Lower lobe of right lung (tissue), 2 donors: ENCODE measurements at places on chromosomes 4 and X. TPM values are rescaled to one million over a fixed set of nuclear protein-coding genes. Genes with fewer than 3 reads are reported as not detected.

Gene AGTR2
- total RNA-seq: 44.2 TPM

- no peak for DNase-seq
Observed at GRCh38 chrX:56994375-56995270, 718 bp downstream of the SPIN3 start.

GRCh38 chr4:19319607-19320006, 932.1 kb upstream of the SLIT2 start:
- DNase-seq: no peak

Gene MAGEA1
- not detected for total RNA-seq

Gene NPNT
- total RNA-seq: 217 TPM

- no peak for DNase-seq
Observed at GRCh38 chr4:22794732-22795131, 102.0 kb downstream of the GBA3 start.

GRCh38 chr4:149912000-149912399, 96.4 kb upstream of the IQCM start:
- no peak for DNase-seq

Gene ARHGAP36
- total RNA-seq: not detected

GRCh38 chrX:150366951-150367545, 3.9 kb downstream of the MAMLD1 start:
- DNase-seq: no peak

DNA sequence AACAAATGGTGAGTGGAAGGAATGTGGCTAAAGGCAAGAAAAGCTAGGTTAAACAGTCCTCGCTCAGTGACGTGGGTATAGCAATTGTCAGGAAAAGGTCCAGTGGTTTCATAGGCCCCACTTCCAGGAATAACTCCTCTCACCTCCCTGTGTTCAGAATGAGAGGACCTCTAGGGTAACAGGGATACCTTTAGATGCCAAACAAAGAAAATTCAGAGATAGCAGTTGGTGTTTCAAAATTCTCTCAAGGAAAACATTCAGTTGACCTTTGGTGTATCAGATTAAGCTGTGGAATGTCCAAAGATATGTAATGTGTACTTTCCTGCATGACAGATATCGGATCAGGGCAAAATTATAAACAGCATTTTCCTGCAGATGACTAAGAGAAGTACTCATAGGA, 155.9 kb downstream of the ARHGAP6 start:
- no peak for DNase-seq

Gene TCP11X2
- 0.27 TPM for total RNA-seq

- DNase-seq: no peak
Observed at GRCh38 chr4:85938902-85939301, 421.0 kb downstream of the MAPK10 start.

- no peak for DNase-seq
Observed at GRCh38 chr4:88910101-88910500, 146.9 kb downstream of the FAM13A start.

DNA sequence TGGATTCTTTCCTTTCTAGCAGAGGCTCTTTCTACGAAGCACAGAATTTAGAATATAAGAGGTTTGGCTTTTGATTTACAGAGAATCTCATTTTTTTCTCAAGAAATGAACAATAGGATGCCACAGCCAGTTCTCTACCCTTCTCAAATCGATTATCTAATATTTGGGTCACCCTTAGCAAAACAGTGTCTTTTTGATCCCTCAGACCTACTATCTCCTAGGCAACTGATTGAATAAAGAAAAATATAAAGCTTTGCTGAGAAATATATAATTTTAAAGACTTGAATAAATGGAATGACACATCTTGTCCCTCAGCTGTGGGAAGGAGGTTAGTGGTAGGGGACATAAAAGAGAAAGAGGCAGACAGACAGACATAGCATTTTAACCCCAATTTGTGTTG, 153.3 kb downstream of the SH3KBP1 start:
- no peak for DNase-seq

GRCh38 chr4:188109157-188109755, at the start of gene TRIML2:
Gene TRIML2, minus strand, starts transcription at chr4:188109603. Its CDS starts 4,235 bp downstream, at chr4:188105368.
- no peak for DNase-seq

Gene NOCT
- total RNA-seq: 2.8 TPM

- DNase-seq: no peak
Observed at GRCh38 chr4:113537203-113537602, 224.3 kb downstream of the CAMK2D start.

Gene PIGA
- 27.1 TPM for total RNA-seq

DNA sequence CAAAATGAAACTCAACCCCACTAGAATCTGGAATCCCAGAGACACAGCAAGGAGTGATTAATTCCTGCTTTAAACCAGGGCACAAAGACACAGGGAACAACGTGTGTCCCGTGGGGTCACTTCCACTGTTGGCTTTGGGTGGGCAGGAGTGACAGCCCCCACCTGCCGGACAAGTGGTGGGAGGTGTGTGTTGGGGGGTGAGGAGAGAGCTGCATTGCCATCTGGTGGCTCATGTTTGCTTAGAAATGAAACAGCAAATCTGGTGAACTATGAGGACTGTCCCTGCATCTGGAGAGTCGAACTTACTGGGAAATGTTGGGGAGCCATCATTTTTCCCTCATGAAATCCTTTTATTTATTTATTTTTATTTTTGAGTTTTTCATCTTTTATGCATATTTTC, 75.9 kb upstream of the AFAP1 start:
- DNase-seq: no peak

GRCh38 chrX:120457766-120458180, 11.3 kb downstream of the LAMP2 start:
- DNase-seq: no peak

- DNase-seq: no peak
Observed at GRCh38 chr4:169147191-169147590, 123.6 kb downstream of the SH3RF1 start.

DNA sequence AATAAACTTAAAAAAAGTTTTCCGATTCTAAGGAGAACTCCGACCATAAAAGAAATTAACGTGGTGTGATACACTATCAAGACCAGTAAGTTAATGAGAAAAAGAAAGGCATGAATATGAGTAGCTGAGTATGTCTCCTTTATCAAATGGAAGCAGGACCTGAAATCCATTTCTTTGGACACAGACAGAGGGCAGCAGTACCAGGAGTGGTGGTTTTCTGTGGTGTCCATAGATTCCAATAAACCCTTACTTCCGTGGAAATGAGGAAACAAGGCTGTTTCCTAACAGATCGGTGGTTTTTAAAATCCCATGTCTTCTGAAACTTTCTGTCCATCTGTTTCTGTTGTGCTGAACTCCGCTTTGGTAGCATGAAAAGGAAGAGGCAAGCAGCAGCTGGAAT, 128.5 kb upstream of the TSPAN5 start:
- DNase-seq: no peak

DNA sequence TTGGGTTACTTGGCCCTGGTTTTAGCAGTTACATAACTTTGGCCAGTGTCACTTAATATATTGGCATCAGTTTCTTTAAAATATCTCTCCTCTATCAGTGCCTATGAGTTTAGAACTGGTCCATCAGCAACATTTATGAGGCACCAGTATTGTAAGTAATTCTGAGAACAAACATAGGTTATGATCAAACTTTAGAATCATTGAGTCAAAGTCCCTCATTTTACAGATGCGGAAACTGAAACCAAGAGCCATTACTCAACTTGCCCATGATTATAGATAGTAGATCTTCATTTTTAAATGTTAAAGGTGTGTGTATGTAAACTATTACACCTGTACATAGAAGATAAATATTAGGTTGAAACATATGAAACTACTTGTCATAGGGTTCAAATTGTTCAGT, 4.5 kb downstream of the NIPAL1 start:
- no peak for DNase-seq

Gene PRDM8
- 1.6 TPM for total RNA-seq

Gene ATP11C
- 14.2 TPM for total RNA-seq

DNA sequence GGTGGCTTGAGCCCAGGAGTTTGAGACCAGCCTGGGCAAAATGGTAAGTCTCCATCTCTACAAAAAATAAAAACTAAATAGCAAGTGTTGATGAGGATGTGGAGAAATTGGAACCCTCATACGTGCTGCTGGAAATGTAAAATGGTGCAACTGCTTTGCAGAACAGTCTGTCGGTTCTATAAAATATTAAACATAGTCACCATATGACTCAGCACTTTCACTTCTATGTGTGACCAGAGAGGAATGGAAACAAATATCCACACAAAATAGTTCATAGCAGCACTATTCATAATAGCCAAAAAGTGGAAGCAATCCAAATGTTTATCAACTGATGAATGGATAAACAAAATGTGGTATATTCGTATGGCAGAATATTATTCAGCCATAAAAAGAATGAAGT, 60.8 kb upstream of the FMR1 start:
- no peak for DNase-seq

Gene HELT
- 0.97 TPM for total RNA-seq

Gene EPGN
- 2.5 TPM for total RNA-seq

DNA sequence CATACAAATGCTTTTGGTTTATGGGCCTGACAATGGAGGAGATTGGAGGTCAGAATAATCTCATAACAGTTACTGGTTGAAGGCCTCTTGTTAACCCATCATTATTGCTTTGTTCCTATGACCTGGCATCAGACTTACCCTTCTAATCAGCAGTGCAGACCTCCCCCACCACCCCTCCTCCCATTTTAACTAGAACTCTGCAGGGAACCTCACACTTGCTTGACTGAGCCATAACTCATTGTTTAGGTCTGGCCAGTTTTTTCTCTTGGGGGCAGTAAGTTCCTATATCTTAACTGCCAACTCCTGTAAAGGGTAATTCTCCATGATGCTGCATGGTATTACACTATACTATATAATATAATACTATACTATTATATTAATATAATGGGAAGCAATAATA, 609.3 kb downstream of the IL1RAPL1 start:
- DNase-seq: no peak

DNA sequence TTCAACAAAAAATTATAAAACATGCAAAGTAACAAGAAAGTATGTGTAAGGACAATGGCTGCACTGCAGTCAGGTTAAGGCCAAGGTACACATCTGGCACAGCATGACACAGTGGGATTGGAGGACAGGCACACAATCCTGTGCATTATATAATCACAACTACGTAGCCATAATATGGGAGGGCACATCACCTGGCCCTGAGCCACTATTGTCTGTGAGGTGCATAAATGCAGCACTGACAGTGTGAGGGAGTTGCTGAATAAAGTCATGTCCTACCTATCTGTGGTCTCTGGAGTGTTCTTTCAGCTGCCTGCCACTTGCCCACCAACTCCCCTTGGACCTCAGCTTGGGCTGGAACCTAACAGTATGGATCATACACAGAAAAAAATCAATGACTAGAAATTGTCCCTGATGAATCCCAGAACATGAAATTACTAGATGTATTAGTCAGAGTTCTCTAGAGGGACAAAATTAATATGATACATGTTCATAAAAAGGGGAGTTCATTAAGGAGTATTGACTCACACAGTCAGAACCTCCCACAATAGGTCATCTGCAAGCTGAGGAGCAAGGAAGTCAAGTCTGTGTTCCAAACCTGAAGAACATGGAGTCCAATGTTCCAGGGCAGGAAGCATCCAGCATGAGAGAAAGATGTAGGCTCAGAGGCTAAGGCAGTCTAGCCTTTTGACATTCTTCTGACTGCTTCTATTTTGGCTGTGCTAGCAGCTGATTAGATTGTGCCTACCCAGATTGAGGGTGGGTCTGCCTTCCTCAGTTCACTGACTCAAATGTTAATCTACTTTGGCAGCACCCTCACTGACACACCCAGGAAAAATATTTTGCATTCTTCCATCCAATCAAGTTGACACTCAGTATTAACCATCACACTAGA, 46.4 kb upstream of the KCTD8 start:
- no peak for DNase-seq

DNA sequence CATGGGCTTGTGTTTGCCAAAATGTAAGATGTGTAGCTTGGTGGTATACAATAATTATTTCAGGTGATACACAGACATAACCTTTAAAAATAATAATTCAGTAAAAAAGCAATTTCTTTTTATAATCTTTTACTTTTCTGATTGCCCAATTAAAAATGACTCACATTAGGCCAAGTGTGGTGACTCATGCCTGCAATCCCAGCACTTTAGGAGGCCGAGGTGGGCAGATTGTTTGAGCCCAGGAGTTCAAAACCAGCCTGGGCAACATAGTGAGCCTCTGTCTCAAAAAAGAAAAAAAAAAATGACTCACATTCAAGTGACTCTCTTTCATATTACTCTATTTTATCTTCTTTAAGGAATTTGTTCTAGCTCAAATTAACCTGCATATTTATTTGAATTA, 449.4 kb upstream of the HTR2C start:
- DNase-seq: no peak

- no peak for DNase-seq
Observed at GRCh38 chr4:164894702-164895101, 17.7 kb downstream of the APELA start.

Gene IL1RAPL2
- not detected for total RNA-seq
